ENCODE measurements at places on chromosomes 12 and 14.

DNA sequence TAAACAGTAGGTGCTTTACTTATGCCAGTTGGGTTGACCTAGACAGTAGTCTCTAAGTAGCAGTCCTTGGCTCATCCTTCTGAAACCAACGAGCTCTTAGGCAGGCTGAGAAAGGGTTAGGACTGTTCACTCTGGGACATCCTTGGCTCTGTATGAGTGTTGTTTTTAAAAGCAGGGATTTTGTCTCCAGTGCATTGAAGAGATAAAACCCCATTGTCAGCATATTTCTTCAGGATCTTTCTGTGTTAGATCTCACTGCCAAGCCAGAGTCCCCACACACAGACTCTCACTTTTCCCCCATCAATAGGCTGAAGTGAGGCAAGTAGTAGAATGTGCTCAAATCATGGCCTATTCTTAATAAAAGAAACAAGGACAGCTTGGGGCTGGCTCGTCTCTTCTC is 123.4 kb upstream of the HIF1A start:
- no peak for DNase-seq

DNA sequence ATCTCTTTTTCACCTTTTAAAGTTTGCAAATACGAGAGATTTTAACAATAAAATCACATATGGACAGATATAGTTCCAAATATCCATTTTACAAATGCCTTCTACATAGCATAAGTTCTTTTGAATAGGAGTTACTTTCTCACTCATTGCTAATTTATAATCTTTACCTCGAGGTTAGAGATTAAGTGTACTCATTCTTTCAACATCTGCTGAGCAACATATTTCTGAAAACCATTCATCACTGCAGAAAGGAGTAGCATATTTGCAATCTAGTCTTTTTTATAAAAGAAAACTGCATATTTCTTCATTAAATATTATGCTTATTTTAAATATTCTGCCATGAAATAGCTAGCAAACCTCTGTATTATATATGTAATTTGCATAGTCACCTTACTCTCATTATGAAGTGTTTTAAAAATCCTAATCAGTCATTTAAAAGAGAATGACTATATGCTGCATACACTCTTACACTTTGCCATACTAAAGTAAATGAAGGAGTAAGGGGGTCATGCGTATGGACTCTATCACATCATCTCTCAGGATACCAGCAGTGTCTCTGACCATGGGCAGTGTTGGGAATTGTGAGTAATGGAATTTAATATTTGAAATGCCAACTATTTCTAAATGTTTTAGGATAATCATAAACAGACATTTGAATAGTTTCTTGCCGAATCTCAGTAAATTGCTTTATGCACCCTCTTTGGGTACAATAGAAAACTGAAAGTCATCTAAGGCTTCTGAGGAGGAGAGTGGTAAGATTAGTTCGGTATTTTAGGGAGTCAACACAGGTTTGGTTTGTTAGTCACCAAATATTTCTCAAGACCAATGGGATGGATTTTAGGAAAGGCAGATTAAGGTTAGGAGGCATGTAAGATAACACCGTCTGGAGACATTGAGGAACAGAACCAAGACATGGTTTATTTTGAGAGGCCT is 524.8 kb upstream of the ATP2B1 start:
- DNase-seq: no peak

GRCh38 chr14:64656986-64657385 is 47.2 kb upstream of the PLEKHG3 start:
- no peak for DNase-seq

GRCh38 chr14:75476274-75476995 is 45.8 kb upstream of the BATF start:
- no peak for DNase-seq

- DNase-seq: no peak
Measured at GRCh38 chr12:7096979-7097378, 4.7 kb upstream of the C1R start.

DNA sequence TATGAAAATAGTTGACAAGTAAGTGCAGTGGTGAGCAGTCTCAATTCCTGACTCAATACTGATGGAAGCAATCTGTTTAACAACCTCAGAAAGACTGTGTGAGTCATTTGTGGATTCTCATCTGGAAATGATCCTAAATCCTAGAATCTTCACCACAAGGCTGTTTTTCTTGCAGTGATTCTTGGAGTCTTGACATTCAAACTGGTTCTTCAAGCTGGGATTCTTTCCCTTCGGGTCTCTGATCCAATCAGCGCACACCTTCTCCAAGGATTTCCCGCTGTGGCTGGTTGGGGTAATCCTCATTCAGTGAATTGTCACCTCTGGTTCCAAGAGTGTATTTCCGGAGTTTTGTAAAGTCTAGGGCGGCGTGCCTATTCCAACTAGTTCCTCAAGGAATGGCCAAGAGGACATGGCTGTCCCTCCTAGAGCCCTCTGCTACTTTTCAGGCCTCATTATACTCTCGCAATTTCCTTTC is 37.7 kb upstream of the FOXJ2 start:
- no peak for DNase-seq

DNA sequence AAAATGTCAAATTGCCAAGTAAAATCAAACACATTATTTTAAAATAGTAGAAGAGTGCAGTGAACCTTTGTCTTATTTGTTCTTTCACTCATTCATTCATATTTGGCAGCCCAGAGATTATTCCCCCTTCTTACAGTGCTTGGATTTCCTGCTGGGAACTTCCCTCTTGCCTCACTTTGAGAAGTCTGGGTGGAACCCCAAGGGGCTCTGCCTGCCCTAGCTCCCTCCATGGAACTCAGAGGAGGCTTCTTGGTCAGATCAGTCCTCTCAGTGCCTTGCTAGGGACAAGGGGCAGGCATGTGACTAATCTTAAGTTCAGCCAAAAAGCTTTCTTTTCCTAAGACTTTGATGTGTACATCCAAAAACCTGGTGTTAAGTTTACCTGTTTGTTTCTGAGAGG is 84.7 kb upstream of the OVCH1 start:
- DNase-seq: no peak

DNA sequence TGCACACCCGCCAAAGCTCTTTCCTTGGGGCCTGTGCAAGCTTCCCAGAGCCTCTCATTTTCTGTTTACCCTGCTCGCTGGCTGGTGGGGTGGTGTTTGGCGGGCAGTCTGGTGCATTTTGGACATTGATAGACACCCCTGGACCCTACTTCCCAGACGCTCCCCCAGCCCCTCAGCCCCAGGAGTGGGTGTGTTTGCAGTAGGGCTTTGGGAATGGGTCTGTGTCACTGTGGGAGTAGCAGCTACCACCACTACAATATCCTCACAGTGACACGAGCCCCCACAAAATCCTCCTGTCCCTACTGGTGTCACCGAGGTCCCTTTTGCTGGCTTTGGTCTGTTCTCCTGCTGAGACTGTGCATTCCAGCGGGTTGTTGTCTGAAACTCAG is 371.3 kb downstream of the TMEM121 start:
- DNase-seq: no peak

GRCh38 chr14:68188174-68188573 is 368.6 kb downstream of the RAD51B start:
- DNase-seq: no peak

DNA sequence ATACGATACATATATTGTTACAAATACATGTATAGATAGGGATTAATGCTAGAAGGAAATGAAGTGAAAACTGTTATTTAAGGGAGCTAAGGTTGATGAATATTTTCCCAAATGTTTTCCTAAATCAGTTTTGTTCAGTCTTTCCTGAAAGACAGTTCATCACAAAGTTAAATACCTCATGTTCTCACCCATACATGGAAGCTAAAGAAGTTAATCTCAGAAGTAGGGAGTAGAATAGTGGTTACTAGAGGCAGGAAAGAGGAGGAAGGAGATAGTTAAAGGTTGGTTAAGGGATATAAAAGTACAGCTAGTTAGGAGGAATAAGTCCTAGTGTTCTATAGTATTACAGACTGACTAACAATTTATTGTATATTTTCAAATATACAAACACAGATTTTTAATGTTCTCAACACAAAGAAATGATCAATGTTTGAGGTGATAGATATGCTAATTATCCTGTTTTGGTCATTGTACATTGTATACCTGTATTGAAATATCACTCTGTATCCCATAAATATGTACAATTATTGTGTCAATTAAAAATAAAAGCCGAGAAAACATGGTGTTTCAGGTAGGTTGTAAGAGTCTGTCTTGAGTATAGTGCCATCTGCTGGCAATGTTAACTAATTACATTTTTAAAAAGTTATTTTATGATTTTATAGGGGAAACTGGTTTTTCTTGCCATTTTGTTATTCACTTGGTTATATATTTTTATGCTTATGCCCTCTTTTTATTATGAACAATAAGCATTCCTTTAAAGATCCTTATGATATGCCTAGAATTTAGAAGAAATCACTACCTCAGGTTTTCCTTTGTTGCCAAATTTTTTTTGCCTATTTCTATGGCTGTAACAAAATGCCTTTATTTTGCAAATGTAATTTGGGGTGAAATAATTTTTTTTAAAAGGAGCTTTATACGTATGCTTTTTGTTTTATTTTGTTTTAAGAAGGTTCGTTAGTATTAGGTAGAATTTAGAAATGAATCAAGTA is 26.9 kb downstream of the ZDHHC17 start:
- no peak for DNase-seq

GRCh38 chr14:97827746-97828145 is 1030.6 kb downstream of the VRK1 start:
- no peak for DNase-seq

GRCh38 chr14:100306998-100307765 is 938 bp upstream of the SLC25A29 start:
- DNase-seq: no peak

GRCh38 chr14:59195912-59196311 is 7.4 kb downstream of the DAAM1 start:
- no peak for DNase-seq

- no peak for DNase-seq
Measured at GRCh38 chr14:88838015-88838414, 13.6 kb downstream of the TTC8 start.

- DNase-seq: no peak
Measured at GRCh38 chr14:53338192-53338591, 185.1 kb upstream of the DDHD1 start.

- no peak for DNase-seq
Measured at GRCh38 chr12:5377997-5378592, 53.8 kb upstream of the NTF3 start.

DNA sequence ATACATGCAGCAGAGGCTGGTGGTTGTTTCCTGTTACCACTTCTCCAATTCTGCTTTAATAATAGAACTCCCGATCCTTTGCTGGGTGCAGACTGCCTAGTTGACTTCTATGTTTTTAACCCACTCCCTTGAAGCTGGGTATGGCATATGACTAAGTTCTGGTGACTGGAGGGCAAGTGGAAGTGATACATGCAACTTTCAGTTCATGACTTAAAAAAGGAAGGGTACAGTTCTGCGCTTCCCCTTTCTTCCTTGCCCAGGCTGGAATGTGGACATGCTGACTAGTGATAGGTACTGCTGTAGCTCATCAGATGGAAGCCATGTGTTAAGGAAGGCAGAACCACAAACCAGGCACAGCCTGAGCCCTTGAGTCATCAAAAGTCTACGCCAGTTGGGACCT is 2.4 kb upstream of the A2M start:
- no peak for DNase-seq

Data from stimulated activated CD4-positive, alpha-beta T cell treated with anti-CD3 and anti-CD28 coated beads, TNF-alpha, amount 100 ng/mL, for 1 hour (primary cell).